Fibroblast of skin of right quadriceps (primary cell): ENCODE measurements at places on chromosomes 7 and 10.

DNA sequence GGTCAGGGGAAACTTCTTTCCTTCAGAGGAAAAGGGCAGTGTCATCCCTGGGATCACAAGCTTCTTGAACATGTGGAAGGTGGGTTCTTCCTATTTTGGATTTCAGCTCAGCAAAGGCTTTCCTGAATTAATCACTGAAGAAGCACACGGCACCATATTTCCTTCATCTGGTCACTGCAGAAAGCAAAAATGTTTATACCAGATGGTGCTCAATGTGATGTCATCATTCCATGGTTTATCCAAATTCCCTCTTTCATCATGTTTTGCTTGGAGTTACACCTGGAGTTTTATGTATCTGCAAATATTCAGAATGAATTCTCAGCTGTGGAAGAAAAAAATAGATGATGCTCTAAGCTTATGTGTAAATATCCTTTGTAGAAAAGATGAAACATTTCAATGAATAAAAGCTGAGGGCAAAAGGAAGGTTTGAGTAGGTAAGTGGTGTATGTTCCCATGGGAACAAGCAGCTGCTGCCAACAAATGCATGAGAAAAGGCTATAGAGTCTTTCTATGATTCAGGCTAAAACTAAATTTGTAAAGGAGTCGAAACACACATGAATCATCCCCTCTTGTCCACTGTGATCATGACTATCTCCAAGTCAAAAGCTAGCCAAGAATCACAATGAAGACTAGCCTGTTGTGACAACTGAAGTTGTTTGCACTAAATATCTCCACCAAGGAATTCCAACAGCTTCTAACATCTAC is 26.9 kb upstream of the BPGM start:
- DNase-seq, result peak; percentile 86

- DNase-seq, result peak; percentile 22
Measured at GRCh38 chr10:80260295-80261243, 28.9 kb downstream of the MAT1A start.

DNA sequence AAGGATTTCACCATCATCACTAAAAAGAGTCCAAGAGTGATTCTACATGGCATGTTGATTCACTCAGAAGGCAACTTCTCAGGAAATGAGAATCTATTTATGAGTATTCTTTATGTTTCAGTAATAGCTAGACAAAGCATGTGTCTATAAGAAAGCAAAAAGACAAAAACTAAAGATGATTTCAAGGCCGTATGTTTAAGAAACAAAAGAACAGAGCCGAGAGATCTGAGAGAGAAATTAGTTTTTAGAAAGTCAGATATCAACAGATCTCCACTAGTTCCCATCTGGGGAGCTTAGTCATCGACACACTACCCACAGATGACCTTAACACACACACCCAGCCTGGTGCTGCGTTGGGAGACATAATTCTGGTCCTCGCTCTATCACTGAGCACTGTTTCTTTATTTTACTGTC is 21.0 kb downstream of the PIP4K2A start:
- DNase-seq, result peak; percentile 66

DNA sequence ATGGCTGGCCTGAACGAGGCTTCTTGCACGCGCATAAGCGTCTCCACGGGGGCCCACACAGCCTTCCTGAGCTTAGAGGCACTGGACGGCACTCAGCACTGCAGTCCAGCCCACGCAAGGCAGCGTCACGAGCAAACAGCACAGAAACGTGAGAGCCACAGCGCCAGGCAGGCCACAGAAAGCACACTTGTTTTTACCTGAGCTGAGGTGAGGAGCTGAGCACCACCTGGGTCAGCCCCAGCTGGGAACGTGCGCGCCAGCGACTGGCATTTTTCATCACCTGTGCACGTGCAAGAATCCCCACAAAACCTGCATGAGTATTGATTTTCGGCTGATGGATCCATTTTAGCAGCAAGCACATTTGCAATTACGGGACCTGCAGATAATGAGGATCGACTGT is 26.7 kb downstream of the IQCE start:
- DNase-seq, result no peak

- no peak for DNase-seq
Measured at GRCh38 chr7:23100697-23101096, 4.9 kb upstream of the KLHL7 start.

DNA sequence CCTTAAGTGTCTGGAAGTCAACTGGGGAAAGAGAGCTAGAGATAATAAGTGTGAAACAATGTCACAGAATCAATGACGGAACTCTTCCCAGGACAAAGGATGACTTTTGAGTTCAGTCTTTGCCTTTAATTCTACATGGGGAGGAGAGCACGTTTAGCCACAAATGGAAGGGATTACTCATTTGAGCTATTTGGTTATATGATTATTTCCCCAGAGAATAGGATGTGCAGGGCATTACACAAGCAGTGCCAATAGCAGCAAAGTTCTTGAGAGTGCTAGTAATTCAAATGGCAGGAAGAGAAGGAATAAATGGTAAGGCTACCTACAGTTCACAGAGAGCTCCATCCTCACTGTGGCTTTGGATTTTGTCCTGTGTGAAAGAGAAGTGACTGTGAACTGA is 6.0 kb downstream of the EGFR start:
- peak; percentile 81 for DNase-seq

DNA sequence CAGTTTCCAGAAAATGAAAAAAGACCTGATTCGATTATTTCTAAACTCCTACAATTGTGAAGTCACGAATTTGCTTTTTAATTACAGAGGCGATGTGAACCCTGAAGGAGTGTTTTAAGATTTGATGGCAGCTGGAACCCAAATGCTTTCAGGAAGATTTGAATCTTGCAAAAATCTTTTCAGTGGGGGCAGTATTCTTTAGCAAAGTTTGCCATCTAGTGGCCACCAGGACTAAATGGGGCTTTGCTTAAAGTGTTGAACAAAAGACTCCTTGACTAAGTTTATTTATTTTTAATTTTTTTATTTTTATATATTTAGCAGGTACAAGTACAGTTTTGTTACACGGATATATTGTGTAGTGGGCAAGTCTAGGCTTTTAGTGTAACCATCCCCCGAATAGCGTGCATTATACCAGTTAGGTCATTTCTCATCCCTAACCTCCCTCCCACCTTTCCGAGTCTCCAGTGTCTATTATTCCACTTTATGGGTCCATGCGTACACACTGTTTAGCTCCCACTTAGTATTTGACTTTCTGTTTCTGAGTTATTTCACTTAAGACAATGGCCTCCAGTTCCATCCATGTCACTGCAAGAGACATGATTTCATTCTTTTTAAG is 98.8 kb downstream of the CACNB2 start:
- DNase-seq, result peak; percentile 53

DNA sequence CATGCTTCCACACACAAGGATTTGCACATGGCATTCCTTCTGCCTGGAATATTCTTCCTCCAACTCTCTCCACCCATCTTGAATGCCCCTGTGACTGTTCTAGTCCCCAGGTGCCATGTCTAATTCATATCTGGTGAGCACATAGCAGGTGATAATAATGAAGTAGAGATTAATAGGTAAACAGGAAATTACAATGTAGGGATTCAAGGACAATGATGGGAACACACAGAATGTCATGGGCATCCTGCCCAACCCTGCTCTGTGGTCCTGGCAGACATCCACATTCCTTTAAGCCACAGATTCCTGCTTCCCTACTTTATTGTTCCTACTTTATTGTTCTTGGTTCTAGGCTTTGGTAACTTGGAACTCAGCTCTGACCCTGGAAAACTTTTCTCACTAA is 115.8 kb downstream of the THSD7A start:
- DNase-seq, result peak; percentile 78

DNA sequence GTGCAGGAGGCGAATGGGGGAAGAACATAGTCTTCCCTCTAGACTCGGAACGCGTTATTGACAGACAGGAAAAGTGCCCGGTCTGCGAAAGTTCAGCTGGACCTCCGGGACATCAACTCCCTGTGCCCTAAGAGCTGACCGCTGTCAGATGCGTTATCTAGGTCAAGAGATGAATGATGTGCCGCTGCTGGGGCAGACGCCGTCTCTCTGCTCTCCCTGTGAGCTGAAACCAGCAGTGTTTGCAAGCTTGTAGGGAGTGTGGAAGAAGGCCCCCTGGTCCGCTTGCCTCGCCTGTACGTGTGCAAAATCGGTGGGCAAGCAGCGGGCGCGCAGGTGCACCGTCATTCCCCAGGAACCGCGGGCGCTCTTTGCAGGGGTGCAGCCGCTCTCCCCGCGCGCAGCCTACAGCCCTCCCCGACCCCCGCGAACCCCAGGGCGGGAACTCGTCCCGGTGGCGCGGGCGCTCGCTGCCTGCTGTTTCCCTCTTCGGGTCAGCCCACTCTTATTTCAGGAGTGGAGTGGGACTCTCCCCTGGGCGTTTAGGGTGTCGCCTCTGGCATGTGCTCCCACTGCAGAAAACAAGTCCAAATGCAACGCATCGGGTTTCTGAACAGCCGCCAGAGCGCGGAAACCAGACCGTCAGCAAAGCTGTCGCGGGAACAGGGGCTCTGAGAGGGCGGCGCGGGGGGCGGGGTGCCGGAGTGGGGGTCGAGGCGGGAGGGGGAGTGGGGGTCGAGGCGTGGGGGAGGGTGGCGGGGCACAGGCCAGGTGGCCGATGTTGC is 1.8 kb upstream of the PFKFB3 start:
- peak; percentile 59 for DNase-seq

GRCh38 chr10:108184114-108184513 is 1019.6 kb upstream of the SORCS1 start:
- DNase-seq, result no peak

GRCh38 chr10:13615650-13616300 is 29.0 kb downstream of the PRPF18 start:
- peak; percentile 47 for DNase-seq

DNA sequence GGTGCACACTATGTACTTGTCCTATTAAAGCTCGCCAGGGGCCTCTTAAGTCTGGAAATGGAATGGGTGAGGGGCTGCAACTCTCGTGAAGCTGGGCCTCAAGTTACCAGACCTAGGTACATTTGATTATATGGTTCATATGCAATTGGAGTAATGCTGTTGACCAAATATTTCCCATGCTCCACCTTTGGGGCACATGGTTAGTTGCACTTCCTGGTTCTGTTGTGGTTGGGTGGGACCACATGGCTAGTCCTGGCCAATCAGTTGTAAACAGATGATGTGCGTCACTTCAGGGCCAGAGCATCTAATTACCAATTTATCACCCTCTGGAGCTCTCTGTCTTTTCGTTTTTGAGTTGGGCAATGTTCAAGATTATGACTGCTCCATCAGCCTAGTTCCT is 39.5 kb upstream of the OPN4 start:
- no peak for DNase-seq

- no peak for DNase-seq
Measured at GRCh38 chr10:85228726-85229125, 900.3 kb downstream of the CCSER2 start.

DNA sequence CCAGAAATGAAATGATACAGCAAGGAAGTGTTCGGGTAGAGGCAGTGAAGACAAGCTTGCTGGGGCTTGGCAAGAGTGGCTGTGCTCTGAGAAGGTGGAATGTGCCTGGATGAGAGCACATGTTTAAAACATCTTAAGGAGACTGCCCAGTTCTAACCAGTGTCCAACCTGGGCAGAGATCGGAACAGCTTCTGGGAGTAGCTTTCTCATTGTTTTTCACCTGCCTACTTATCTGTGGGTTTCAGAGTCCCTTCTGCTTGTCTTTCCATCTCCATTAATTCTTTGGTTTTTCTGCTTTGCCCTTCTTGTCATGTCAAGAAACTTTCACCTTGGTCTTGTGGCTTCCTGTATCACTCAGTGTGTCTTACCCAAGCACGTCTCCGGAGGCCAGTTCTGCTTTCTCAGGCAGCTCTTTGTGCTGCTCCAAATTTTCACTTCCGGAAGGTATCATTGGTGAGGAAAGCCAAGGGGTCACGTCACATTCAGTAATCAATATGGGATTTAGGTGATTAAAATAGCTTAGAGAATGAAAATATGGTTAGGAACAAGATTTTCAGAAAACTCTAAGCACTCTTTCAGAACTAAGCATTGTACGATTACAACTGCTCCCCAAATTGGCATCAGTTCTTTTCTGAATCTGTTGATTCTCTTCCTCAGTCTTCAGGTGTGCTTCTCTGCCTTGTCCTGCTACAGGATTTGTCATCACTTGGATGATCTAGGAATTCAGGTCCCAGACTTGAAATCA is 5.5 kb upstream of the LAMB4 start:
- no peak for DNase-seq

DNA sequence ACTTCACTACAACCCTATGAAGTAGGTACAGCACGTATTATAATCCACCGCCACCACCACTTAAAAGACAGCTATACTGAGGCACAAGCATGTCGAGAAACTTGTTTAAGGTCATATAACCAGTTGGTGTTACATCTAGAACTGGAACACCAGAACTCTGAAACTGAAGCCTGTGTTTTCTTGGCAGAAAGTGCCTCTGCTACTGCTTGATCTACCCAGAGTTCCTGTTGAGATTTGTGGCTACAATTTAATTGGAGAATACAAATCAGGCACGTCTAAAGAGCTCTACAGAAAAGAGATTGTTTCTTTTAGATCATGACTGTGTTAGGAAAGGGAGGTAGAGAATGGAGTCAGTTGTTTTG is 4.3 kb upstream of the ADD3 start:
- no peak for DNase-seq

DNA sequence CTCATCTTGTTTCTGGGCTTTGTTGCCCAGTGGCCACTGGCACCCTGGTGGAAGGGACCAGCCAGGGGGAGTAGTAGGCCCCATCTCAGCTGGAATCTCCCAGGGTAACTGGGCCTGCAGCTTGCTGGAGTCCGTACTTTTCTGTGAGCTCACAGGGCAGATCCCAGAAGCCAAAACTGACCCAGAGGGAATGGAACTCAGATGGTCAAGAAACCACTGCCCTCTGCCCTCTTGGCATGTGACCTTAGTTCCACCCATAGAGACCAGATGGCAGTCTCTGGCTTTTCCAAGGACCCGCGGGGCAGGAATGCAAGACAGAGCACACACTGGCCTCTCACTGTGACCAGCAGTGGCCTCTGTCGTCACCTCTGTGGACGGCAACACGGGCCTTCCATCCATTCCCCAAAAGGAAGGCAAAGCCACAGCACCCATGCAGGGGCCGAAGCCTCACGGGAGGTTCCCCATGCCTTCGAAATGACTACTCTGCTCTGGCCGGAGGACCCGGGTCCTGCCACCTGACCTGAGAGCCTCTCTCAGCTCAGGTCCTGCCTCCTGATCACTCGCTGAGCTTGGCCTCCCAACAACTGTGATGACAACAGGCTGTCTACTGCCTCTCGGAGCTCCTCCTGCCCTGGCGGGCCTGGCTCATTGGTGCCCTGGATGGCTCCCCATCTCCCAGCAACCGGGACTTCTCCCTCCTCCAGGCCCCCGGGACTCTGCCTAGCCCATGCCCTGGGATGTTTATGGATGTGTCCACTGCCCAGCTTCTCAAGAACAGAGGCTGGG is 29.9 kb downstream of the MYL10 start:
- DNase-seq, result no peak

GRCh38 chr10:23293145-23293724 is 51.4 kb downstream of the C10orf67 start:
- peak; percentile 26 for DNase-seq

- DNase-seq, result no peak
Measured at GRCh38 chr10:27369880-27370279, 129.3 kb upstream of the ACBD5 start.

GRCh38 chr10:126459032-126459831 is 71.0 kb upstream of the ADAM12 start:
- peak; percentile 81 for DNase-seq

- DNase-seq, result no peak
Measured at GRCh38 chr10:50884302-50884701, 1.1 kb downstream of the A1CF start.

GRCh38 chr7:125908711-125909110 is 979.1 kb upstream of the POT1 start:
- no peak for DNase-seq
